GM23338 (cell line): ENCODE measurements at places on chromosomes 13 and 19. TPM values are rescaled to one million over a fixed set of nuclear protein-coding genes. Genes with fewer than 3 reads are reported as not detected.

The CEBPA gene
- 2.6 and 5.0 TPM in 2 replicates for total RNA-seq

The SSC5D gene
- 0.69 and 1.2 TPM in 2 replicates for total RNA-seq

The ZGLP1 gene
- total RNA-seq = 1.5 and 4.7 TPM in 2 replicates

- H3K36me3 ChIP-seq = no peaks in the 10 kb centered on the region
- no peaks in the 10 kb centered on the region for H3K4me1 ChIP-seq
- no peak for DNase-seq
- no peak overlapping the region for H3K27ac ChIP-seq
- H3K4me3 ChIP-seq = no peak overlapping the region
Measured at GRCh38 chr13:80924596-80924995, 583.7 kb upstream of the SPRY2 start.

DNA sequence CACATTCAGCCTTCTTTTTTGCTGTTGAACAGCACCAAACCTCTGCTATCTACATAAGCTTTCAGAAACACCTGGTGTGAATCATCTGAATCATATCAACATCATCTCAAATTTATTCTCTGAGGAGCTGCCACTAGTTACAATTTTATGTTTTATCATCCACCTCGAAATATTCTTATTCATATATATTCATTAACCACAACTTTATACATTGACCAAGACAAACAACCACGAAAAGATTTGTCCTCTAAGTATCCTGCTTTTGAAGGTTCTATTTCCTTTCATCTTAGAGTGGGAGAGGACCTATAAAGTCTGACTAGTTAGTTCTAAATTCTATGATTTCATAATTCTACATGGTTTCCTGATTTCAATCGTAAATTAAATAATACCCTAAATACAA lies 18.9 kb downstream of the ESD start:
- no peak for DNase-seq
- H3K27me3 ChIP-seq = no peaks in the 10 kb centered on the region
- H3K4me3 ChIP-seq = no peak overlapping the region
- no peak overlapping the region for H3K27ac ChIP-seq

DNA sequence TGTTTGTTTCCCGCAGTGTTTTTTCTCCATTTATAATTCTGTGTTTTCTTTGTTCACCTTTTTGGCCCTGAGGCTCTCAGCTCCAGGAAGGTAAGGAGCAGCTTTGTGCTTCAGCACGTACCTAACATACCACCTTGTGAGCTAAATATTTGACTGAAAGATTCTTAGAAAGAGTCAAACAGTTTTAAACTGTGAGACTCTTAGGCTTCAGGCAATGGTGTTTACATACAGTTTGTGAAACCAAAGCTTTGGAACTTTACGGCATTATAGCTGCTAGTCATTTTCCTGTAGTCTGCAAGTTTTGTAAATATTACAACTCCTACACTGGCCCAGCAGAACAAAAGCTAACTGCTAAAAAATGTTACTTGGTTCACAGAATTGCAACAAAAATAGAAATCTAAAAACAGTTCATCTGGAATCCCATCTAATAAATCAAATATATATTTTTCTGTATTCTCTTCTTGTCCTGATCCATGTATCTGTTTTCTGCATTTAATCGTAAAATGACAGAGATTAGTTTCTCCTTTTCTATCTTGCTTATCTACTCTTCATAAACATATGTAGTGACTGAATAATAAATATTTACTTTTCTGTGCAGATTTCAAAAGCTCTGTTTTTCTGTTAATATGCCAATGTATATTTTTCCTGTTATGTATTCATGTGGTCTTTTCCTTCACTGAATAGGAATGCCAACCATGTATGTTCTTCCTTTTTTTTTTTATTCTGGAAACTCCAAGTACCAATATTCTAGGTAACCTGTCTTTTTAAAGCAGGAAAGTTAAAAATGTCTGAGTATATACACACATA lies 38.8 kb upstream of the GPI start:
- peaks cover 13% of the 10 kb centered on the region for H3K4me1 ChIP-seq
- H3K36me3 ChIP-seq = no peaks in the 10 kb centered on the region; the same call in none of the 2 replicates
- no peak for DNase-seq
- H3K27ac ChIP-seq = peak overlapping the region; percentile 52; the same call in 1 of the 2 replicates
- no peak overlapping the region for H3K4me3 ChIP-seq
